ENCODE measurements at places on chromosomes 6 and 20. TPM values are rescaled to one million over a fixed set of nuclear protein-coding genes. Genes with fewer than 3 reads are reported as not detected.

- H3K36me3 ChIP-seq = no peaks in the 10 kb centered on the region
- DNase-seq = no peak
- H3K27ac ChIP-seq = no peak overlapping the region
- H3K4me3 ChIP-seq = no peak overlapping the region
Observed at GRCh38 chr20:36128463-36129159, 25.9 kb upstream of the EPB41L1 start.

DNA sequence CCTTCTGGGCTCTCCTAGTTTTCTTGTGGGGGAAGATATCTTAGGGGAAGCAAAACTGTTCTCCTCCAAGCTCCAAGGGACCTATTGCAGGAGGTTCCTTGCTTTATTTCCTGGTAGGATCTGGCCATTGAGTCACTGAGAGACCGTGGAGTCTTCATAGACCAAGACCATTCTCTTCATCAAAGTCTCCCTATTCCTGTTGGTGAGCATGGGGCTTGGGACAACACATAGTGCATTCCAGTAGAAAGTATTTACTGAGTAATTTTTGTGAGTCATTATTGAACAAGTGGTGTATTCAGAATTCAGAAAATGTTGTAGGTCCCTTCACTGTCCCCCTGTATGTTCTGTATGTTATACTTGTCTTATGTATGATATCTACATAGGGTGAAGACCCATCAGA lies 133.6 kb downstream of the CDH26 start:
- no peaks in the 10 kb centered on the region for H3K36me3 ChIP-seq
- no peak overlapping the region for H3K4me3 ChIP-seq
- no peak overlapping the region for H3K27ac ChIP-seq
- DNase-seq = no peak

The YIPF3 gene
- 73.1 TPM for total RNA-seq

- H3K27ac ChIP-seq = no peak overlapping the region
- no peaks in the 10 kb centered on the region for H3K27me3 ChIP-seq
- no peak for DNase-seq
- H3K4me1 ChIP-seq = no peaks in the 10 kb centered on the region
- H3K4me3 ChIP-seq = no peak overlapping the region
- no peaks in the 10 kb centered on the region for H3K36me3 ChIP-seq
Observed at GRCh38 chr6:41522780-41523548, 23.2 kb upstream of the FOXP4 start.

DNA sequence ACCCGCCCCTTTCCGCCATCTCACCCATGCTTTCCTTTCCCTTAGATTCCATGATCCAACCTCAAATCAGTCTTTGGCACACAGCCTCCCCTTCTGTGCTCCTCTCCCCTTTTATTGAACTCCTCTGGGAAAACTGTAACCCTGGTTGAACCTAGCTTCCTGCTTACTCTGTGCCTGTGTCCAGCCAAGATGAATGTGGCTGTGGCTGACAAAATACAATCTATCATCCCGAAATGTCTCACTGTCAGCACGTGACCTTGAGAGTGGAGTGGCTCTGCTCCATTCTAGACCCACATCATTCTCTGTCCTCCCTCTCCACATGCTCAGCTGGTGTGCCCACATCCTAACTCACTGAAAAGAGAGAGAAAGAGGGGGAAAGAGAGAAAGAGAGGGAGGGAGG lies 11.0 kb downstream of the NCR2 start:
- H3K27ac ChIP-seq = no peak overlapping the region
- H3K36me3 ChIP-seq = no peaks in the 10 kb centered on the region
- H3K4me1 ChIP-seq = no peaks in the 10 kb centered on the region
- no peaks in the 10 kb centered on the region for H3K27me3 ChIP-seq

GRCh38 chr6:38364775-38365174 lies 275.0 kb downstream of the BTBD9 start:
- DNase-seq = no peak
- no peaks in the 10 kb centered on the region for H3K4me1 ChIP-seq
- H3K27ac ChIP-seq = no peak overlapping the region
- H3K27me3 ChIP-seq = no peaks in the 10 kb centered on the region
- H3K4me3 ChIP-seq = no peak overlapping the region

DNA sequence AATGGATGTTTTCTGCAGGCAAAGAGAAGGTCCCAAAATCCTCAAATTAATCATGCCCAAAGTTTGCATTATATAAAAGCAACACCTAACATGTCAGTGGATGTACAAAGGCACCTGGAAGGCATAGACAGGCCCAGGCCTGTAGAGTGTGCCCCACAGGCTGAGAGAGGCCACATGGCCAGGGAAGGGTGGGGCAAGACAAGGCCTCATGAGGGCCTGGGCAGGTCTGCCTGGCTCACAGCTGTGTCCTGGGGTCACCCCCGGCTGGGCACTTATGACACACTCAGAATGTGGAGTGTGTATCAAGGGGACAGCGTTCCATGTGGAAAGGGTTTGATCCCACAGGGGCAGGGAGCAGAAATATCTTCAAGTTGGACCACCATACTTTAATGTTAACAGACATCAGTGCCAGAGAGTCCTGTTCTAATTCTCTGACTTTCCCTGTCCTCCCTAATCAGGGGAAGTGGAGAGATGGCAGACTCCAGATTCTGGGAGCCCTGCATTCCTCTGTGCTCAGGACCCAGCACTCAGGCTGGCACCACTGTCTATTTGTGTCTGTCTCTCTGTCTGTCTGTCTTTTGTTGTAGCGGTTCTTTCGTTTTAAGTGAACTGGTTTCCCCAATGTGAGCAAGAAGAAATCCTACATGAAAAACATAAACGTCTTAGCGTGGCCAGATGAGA lies 178.3 kb upstream of the FOXA2 start:
- peaks cover 13% of the 10 kb centered on the region for H3K4me1 ChIP-seq
- H3K36me3 ChIP-seq = no peaks in the 10 kb centered on the region
- no peak for DNase-seq
- H3K27me3 ChIP-seq = no peaks in the 10 kb centered on the region
- H3K27ac ChIP-seq = peak overlapping the region; percentile 94

The PAX1 gene
- 2.0 TPM for total RNA-seq

- no peak overlapping the region for H3K27ac ChIP-seq
- no peaks in the 10 kb centered on the region for H3K27me3 ChIP-seq
- H3K4me3 ChIP-seq = no peak overlapping the region
- DNase-seq = no peak
Observed at GRCh38 chr6:170480050-170480692, 72.9 kb downstream of the PSMB1 start.

Measured in esophagus squamous epithelium (tissue), 5 donors.